MV-4-11 (cell line): ENCODE measurements at places on chromosomes 1 and 21.

DNA sequence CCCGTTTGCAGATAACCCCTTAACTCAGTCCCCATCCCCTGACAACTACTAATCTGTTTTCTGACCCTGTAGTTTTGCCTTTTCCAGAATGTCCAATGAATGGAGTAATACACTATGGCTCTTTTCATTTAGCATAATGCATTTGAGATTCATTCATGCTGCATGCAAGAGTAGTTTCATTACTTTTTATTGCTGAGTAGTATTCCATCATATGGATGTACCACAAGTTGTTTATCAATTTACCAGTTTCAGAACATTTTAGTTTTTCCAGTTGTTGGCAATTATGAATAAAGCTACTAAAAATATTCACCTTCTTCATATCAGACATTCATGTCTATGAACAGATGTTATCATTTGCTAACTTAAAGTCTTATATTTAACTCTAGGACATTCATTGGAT lies 45.3 kb downstream of the STXBP3 start:
- DNase-seq: no peak

DNA sequence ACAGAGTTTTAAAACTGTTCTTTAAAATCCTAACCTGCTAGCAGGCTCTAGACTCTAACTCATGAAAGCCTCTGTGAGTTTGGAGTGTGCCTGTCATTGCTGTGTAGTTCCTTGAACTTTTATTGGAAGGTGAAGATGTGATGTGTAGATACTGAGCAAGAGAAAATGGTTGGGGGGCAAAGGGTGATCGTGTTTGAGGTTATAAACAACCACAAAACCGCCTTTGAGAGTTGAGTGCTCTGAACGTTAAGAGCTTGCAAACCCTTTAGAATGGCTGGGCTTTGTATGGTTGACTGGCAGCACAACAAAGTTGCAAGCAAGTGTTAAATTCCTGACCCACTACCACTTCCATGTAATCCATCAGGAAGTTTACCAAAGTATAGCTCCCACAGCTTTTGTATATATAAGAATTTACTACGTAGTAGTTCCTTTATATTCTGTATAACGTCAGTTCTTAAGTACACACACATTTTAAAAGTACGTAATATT lies 19.6 kb downstream of the BACE2 start:
- no peak for DNase-seq

- no peak for DNase-seq
These were observed 56.1 kb downstream of the NDUFS5 start for GRCh38 chr1:39082010-39082799.

DNA sequence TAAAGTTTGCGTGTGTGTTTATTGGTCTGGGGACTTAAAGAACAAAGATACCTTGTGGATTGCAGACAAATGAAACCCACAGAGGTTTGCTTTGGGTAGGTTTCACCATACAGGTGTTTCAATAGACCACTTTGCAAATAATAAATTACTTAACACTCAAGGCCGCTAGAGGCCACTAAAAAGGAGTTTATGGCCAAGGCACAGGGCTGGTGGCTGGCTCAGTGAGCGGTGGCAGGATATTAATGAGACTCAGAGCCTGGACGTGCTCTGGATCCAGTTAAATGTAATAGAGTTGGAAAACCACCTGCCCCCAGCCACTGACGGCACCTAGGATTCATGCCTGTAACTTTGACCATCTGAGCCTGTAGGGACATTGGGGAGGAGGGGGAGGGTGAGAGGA lies 44.5 kb downstream of the LRRC38 start:
- DNase-seq: no peak

DNA sequence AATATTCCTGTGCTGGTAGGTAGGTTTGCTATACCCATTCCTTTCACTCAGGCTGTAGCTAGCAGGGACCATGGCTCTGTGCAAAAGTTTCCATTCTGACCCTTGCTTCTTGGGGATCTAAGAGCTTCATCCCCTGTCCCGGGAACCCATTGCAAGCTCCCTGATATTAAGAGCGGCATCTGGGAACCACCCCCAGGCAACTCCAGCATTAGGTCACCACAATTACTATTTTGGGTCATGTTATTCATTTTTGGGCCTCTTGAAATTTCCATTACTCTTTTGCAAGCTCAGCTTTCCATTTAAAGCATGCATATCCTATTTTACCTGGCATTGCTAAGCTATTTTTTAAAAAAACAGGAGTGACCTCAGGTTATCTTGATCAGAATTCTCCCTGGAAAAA lies 22.1 kb upstream of the ACTRT2 start:
- DNase-seq: no peak

GRCh38 chr1:20229171-20229570 lies 42.9 kb upstream of the PLA2G2C start:
- DNase-seq: no peak

GRCh38 chr1:79811173-79811572 lies 804.6 kb upstream of the ADGRL4 start:
- DNase-seq: no peak

GRCh38 chr1:212943393-212943710 lies 7.0 kb upstream of the VASH2 start:
- no peak for DNase-seq

DNA sequence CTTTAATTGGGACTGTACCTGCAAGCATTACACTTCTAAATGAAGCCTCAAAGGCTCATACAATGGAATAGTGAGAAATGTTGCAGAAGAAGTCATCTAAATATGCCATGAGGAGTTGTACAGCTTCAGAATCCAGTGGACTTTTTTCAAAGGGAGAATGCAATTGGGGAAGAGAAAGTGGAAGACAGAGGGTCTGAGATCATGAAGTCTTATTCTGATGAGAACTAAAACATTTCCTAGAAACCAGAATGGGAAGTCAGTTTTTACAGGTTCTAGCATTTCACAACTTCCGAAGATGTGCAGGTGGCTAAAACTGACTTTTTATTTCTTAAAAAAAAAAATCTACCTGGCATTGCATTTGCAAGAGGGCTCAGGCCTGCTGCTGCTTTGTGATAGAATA lies 424.4 kb upstream of the RUNX1 start:
- peak; percentile 96 for DNase-seq

- no peak for DNase-seq
These were observed 2.4 kb downstream of the PDPN start for GRCh38 chr1:13586001-13586400.

- no peak for DNase-seq
These were observed 10.5 kb downstream of the LGR6 start for GRCh38 chr1:202204065-202204464.

DNA sequence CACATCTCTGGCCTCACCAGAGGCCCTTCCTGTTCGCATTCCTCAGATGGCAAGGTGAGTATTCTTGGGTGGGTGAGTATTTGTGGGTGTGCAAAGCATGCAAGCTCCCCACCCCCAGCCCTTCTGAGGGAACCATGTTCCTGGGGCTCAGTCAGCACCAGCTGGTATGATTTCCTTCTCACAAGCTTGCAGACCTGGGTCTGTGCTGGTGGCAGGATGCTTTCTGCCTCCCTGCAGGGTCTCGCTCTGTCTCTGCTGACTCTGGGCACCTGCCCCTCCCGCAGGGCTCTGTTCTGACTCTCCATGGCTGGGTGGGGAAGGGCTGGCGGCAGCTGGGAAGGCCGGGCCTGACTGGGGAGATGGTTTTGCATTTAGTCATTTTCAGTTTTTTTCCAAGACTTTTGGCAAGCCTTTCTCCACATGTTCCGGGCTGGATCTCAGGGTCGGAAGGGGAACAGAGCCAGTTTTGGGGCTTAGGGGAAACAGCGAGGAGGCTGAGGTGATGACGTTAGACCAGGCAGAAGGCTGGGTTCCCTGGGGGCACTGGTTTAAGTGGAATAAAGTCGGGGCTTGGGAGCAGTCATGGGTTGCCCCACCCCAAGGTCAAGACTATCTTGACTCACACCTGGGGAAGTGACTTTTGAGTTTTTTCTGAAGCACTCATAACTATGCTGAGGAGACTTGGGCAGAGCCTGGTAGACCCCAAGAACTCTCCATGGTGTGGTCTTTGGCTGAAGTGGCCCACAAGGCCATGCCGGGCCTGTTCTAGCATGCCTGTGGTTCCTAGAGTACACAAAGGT lies 6.2 kb downstream of the RASSF5 start:
- DNase-seq: no peak

- DNase-seq: no peak
These were observed 10.6 kb downstream of the COL16A1 start for GRCh38 chr1:31693231-31693630.

GRCh38 chr1:59295618-59296017 lies 1.3 kb upstream of the FGGY start:
- DNase-seq: no peak

GRCh38 chr1:151277249-151277648 lies 4.8 kb upstream of the ZNF687 start:
- peak; percentile 96 for DNase-seq

- DNase-seq: no peak
These were observed 3.1 kb upstream of the SLC16A4 start for GRCh38 chr1:110393691-110394492.

GRCh38 chr1:54975356-54976108 lies 4.9 kb upstream of the TMEM61 start:
- no peak for DNase-seq

- no peak for DNase-seq
These were observed 3.8 kb downstream of the GFI1 start for GRCh38 chr1:92482665-92483609.

DNA sequence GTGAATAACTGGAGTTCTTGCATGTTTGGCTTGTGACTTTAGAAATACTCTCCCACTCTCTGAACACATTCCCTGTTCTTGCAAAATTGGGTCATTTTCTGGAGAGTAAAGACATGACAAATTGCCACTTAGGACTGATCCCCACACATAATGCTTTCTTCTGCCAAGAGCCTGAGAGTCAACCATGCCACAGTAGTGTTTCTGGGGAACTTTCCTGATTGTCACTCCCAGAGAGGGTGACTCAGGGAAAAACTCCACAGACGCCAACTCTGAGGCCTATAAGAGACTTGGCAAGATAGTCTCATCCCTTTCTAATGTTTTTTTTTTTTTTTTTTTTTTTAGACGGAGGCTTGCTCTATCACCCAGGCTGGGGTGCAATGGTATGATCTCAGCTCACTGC lies 157.8 kb downstream of the ATG4C start:
- no peak for DNase-seq

GRCh38 chr1:214504330-214504729 lies 47.1 kb downstream of the PTPN14 start:
- DNase-seq: no peak

- peak; percentile 31 for DNase-seq
These were observed 1.4 kb downstream of the ARF1 start for GRCh38 chr1:228083871-228084278.

DNA sequence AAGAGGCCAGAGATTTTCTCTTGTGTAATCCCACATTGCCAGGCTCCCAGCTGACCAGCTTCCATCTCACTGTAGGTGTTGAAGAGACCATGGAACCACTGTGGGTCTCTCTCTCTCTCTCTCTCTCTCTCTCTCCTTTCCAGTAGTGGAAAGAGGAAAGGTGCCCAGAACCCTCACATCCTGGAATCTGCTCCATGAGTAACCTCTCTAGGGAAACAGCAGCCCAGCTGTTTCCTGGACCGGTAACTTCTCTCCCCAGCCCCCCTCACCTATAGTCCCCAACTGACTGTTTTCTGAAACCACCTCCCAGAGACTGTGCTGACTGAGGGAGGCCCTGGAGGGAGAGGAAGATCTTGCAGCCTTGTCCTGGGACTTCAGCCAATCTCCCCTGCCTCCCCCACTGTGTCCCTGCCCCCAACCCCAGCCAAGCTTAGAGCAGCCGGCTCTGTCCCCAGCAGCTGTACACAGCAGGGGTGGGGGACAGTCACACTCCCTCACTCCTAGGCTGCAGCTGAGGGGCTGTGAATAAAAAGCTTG lies 20.6 kb upstream of the SLC45A3 start:
- DNase-seq: no peak

GRCh38 chr1:213783893-213784292 lies 203.9 kb upstream of the PROX1 start:
- DNase-seq: peak; percentile 78

- DNase-seq: no peak
These were observed 3.5 kb downstream of the PPP1R15B start for GRCh38 chr1:204408074-204408507.

DNA sequence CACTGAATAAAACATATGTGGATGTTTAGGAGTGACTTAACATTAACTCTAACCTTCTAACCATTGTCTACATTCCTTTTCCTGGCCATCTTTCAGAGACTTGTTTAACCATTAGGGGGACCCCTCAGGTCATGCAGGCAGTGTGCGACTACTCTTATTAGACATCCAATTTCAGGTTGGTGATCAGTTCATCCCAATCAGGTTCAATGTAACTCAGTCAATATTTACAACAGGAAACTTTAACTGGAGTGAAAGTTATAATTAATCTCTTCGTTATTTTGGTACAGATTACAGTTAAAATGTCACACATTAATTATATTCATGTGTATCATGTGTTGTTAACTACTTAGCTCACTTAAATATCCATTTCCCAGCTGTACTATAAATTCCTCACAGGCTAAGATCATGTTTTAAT lies 68.8 kb upstream of the RGS1 start:
- peak; percentile 46 for DNase-seq

DNA sequence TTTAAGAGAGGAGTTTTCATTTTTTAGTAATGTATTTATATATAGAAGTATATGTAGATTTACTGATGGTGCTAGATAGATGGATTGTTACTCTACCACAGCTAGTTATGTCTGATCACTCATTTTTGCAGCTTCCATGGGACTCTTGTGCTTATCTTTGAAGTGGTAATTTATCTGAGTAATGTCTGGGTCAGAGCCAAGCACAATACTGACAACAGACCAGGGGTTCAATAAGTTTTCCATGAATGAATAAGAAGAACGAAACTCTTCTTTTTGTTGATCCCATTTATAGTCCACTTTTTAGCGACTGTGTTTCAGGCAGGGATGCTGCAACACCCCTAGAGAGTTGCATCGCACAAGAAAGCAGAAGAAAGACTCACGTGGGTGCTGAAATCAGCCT lies 935.2 kb downstream of the PLA2G4A start:
- peak; percentile 36 for DNase-seq

DNA sequence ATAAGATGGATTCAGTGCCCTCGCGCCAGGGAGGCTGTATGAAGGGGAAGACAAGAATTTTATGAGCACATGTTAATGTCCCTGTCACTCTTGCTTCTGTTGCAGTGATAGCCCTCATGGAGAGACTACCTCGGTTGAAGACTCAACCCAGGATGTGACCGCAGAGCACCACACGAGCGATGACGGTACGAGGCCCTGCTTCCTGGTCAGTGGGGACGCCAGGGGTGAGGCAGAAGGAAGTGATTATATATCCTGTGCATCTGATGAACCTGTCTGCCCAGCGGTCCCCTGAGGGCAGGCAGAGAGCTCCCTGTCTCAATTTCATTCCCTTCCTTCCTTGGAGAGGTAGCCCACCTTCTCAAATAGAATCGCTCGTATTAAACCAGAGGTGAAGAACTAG lies 20.0 kb upstream of the IKBKE start:
- no peak for DNase-seq

GRCh38 chr1:214537872-214538473 lies 13.4 kb downstream of the PTPN14 start:
- no peak for DNase-seq
